Stimulated activated naive CD4-positive, alpha-beta T cell treated with Interleukin-2 at 50 U/mL for 16 hours (primary cell): ENCODE measurements at places on chromosomes 1 and 21.

- no peak for DNase-seq
These were observed 8.6 kb upstream of the EPHA2 start for GRCh38 chr1:16164213-16165072.

DNA sequence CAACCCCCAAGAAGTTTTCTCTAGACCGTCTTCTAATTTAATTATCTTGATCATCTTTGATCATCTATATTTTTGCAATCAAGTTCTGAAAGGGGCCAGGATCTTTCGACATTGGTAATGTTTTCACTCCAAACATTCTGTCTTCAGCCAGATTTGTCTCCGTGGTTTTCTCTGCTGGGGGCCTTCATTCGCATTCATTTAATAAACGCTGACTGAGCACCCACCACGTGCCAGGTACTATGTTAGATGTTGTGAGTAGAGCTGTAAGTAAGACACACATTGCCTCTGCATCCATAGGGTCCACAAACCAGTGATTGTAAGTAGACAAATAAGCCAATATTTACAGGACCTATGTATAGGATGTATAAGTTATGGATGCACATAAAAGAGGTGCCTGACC is 134.5 kb upstream of the MROH9 start:
- DNase-seq, result no peak

DNA sequence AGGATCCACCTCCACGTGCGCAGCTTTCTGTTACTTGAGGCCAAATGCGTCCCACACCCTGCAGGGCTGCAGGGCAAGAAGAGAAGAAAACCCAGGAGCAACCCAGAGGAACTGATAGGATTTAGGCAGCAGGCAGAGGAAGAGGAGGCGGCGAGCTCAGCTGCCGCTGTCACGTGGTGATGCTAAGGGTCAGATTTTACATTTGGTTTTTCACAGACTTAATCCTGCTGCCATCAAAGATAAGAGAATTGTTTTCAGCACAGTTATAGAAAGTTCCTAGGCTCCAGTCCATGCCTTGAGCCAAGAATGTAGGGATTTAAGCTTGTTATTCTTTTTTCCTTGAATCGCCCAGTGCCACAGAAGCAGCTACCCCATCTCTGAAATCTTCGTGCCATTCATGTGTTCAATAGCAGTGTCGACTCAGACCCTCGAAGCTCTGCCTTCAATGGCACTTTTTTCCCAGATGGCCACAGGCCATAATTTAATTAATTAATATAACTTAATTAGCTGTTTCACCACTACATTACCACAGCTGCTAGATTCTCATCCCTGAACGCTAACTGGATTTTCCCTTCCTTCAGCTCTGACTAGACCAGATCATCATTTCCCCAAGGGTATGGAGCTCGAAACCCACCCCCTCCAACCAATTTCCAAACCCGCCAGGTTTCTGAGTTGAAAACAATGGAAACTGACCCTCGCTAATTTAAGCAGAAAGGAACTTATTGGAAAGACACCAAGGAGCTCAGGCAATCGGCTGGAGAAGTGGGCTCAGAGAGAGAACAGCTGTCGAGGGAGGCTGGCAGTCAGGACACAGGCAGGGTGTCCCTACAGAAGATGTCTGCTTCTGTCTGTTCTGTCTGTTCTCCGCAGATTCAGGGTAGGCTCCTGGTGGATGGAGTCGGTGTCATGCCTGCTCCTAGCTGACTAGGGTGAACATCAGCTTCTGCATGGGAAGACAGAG is 36.2 kb downstream of the LDLRAP1 start:
- DNase-seq, result no peak

DNA sequence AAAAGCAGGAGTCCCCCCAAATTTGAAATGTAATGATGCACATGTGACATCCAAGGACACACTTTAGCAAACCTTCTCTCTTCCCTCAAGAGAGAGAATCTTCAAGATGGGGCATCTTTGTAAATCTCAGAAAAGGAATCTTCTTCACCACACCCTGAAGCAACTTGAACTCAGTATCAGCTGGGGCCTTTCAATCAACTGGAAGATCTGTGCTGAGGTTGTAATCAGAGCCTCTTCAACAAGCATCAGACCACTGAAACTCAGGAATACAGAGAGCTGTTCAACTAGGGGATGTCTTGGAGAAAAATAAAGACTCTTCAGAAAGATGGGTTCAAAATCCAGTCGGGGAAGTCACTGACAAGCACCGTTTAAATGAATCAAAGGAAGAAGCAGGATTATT is 92.5 kb upstream of the CAMK1G start:
- DNase-seq, result no peak

DNA sequence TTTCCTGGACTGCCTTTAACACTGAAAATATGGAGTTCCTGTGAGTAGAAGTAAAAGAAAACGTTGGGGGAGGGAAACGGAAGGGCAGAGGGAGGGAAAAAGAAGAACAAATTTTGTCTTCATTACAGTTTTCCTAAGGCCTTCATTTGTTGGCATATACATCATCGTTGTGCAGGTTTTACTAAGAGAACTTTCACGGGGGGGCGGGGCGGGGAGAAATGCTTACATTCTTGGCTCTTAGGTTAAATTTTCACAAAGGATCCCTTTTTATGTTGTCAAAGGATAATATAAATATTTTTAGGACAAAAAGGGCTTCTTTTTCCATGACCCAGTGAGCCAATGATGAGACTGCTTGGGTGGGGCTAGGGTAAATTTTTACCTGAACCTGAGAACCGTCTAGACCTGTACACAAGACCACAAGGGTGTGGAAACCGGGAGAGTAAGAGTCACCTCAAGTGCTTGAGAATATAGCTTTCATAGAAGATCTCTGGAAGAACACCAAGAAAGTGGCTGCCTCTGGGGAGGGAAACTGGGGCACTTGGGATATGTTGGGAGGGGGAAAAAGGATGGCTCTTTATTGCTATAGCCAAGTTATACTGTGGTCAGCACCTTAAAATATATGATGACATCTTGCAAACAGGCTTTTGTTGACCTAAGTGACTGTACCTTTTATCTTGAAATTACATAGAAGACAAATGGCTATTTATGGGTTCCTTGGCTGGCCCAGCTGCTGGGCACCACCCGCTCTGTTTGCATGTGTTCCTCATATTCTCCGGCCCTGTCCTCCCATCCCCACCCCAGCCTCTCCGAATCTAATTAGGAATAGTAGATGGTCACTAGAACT is 2.0 kb upstream of the UTP25 start:
- no peak for DNase-seq

DNA sequence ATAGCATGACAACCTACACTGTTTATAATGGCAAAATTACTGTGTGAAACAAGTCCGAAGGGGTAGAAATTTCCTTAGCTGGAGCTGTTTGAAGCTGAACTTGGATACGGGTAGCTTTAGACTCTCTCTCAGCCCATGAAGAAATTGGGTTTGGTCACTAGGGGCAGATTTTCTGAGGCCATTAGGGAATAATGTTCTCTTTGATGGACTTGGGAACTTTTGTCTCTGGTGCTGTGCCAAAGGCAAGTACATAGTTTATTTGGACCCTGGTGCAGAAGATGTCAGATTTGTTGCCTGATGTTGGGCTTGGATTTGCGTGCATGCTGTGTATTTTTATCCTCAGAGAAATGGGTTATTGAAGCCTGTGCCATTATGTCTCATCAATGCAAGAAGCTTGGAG is 109.6 kb downstream of the VPS13D start:
- DNase-seq, result no peak

DNA sequence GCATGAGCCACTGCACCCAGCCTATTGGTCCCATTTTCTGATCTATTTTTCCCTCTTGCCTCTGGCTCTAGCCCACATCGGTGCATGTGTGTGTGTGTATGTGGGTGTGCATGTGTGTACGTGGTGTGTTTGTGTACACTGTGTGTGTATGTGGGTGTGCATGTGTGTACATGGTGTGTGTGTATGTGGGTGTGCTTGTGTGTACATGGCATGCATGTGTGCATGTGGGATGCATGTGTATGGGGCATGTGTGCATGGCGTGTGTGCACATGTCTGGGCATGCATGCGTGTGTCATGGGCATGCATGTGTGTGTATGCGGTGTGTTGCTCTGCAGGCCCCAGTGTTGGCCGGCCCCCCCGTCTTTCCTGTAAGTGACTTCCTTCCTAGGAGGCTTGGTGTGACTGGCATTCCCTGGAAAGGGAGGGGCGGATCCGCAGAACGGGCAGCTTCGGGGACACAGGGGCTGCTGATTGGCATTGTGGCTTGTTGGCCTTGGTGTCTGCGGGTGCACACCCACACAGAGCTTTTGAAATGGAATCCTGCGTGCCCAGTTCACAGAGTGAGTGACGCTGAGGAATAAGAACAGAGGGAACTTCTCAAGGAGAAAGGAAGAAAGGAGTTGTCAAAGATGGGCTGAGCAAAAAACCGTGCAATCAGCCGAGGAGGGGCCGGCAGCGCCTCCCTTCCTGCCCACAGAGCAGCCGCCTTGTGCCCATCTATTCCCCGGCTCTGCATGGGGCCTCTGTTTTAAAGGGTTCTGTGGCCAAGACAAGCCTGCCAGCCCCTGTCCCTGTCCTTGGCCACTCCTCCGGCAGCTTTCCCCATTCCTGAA is 8.0 kb downstream of the PDXK start:
- DNase-seq, result no peak

DNA sequence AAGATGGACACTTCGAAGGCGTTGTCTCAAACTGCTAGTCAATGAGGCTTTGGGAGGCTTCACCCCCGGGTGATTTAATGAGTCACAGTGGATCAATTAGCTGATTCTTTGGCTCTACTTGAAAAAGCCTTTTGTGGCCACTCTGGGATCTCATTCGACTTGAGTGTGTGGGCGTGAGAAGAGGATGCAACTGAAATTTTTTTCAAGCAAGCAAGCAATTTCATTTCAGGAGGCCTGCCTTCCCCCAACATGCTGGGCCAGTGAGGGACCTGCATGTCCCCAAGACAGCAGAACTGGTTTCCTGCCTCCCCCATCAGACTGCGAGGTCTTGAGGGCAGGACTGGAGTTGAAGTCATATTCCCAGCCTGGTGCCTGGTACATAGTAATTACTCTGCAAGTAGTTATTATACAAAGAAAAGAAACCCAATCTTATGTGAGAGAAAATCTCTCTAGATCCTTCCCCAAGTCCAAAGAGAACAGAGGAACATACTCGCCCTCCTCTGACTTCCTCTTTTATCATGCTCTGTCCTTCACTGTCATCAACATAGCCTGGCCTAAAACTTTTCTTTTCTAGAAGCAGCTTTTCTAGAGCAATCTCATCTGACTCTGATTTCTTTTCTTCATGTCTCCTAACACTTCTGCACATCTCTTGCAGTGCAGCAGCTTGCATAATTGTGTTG is 22.7 kb downstream of the SYT6 start:
- no peak for DNase-seq

- no peak for DNase-seq
These were observed 56.9 kb downstream of the LDLRAD2 start for GRCh38 chr1:21868941-21869454.

GRCh38 chr1:222167111-222167510 is 380.8 kb downstream of the HHIPL2 start:
- DNase-seq, result no peak

- no peak for DNase-seq
These were observed 14.0 kb downstream of the GTF2B start for GRCh38 chr1:88877382-88877825.

GRCh38 chr1:68704800-68705443 is 208.0 kb upstream of the DEPDC1 start:
- no peak for DNase-seq

- no peak for DNase-seq
These were observed 30.3 kb downstream of the SSBP3 start for GRCh38 chr1:54375712-54376429.

- no peak for DNase-seq
These were observed 697 bp upstream of the C21orf91 start for GRCh38 chr21:17819877-17820229.

DNA sequence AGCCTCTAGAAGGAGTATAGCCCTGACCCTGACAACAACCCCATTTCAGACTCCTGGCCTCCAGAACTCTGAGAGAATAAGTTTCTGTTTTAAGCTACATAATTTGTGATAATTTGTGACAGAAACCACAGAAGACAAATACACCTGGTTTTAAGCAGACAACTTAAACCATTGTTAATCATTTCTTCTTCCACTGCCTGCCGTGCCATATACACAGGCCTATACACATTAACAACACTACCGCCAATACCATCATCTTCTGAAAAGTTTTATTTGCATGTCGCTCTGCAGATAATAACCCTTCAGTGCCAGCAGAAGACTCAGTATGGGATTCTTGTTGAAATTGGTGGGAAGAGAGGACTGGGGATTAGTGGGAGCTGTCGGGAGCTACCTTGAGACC is 39.9 kb upstream of the KRTAP19-8 start:
- DNase-seq, result no peak

DNA sequence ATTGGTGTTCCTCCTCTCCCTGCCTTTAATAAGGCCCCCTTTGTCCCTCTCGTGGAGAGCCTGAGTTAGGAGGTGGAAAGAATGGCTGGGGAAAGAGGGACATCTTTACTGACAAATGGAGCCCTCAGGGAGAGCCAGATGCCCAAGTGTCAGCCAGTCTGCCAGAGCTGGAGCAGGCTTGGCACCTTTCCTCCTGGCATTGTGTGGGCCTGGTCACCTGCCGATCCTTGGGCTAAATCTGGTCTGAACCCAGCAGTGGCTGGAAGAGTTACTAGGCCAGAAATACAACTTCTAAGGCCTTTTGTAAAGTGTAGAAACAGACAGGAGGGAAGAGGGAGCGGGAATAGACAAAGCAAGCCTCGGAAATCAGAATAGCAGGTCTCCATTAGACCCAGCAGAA is 24.9 kb downstream of the VANGL1 start:
- no peak for DNase-seq

DNA sequence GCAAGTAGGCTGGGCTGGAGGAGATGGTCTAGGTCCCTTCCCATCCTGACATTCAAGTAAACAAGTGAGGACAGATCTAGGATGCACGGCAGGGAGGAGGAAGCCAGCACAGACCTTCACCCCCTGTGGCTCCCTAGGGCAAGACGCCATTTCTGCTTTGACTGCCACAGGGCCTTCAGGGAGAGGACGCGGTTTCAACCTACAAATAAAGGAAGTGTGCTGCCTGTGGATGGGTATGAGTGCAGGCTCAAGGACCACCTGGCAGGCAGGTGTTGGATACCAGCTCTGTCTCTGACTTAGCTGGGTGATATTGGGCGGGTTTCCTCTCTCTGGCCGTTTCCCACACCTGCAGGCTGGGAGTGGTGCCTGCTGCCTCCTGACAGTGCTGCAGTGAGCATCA is 16.2 kb downstream of the SLC2A1 start:
- DNase-seq, result no peak

DNA sequence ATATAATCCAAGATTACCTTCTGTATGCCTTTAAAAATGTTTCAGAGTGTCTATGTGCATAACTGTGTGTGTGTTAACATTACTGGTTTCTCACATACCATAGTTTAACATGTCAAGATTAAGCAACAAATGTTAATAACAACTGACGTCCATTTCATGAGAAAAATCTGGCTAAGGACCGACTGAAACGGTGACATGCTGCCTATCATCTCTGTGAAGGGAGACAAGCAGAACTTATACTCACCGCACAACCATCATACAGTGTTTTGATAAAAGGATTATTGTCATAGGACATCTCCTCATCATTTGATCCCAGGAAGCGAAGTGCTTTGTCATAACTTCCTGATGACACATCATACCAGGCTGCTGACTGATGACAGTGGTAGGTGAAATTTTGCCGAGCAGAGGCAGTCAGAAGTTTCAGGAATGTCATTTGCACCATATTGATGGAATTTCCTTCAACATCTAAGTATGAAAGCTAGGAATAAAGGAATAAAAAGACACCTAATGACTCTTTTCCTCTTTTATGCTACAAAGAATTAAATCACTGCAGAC is 228.8 kb downstream of the COL11A1 start:
- no peak for DNase-seq
